Activated CD4-positive, alpha-beta T cell treated with anti-CD3 and anti-CD28 coated beads, Interleukin-2, Interleukin-6, amounts not matched to agents 100 ng/mL and 50 ng/mL, durations not matched to agents 16 hours and 8 hours (primary cell): ENCODE measurements at places on chromosomes 1 and 21.

- DNase-seq: no peak
Observed at GRCh38 chr1:6489383-6489765, 2.1 kb downstream of the PLEKHG5 start.

GRCh38 chr1:210262167-210262896 is 29.7 kb downstream of the SERTAD4 start:
- DNase-seq: no peak

- DNase-seq: no peak
Observed at GRCh38 chr1:18646091-18646785, 15.6 kb downstream of the PAX7 start.

DNA sequence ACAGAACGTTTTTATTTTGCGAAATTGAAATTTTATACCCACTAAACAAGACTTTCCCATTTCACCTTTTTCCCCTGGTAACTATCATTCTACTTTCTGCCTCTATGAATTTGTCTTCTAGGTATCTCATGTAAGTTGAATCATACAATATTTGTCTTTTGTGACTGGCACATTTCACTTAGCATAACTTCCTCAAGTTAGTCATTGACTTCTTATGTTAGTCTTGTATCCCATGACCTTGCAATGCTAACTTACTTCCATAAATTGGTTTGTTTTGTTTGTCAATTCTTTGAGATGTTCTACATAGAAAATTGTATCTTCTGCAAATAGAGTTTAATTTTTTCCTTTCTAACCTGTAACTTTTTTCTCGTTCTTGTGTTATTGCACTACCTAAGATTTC is 26.9 kb downstream of the SH3BP5L start:
- DNase-seq: no peak

DNA sequence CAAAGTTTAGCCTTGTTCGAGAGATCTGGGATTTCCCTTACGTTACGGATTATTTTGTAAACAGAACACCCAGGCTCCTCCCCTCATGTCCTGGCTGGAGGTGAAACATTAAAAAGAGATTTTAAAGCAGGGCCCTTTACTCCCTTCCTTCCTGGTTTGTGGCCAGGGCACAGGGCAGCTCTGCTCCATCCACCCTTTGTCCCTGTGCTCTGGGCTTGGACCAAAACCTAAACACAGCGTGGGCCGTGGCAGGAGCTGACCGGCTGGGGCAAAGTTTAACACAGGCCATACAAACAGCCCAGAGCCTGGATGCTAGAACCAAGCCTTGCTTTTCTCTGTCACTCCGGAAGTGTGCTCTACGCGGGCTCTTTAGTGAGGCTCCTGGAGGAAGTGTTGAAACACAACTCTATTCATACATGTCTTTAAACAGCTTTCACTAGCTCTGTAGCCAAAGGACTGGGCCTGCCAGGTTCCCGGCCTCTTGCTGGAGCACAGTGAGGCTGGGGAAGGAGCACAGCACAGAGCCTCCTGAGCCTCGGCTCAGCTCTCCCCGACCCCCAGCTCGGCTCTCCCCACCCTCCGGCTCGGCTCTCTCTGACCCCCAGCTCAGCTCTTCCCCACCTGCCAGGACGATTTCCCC is 84.7 kb downstream of the PDE9A start:
- DNase-seq: peak; percentile 53

DNA sequence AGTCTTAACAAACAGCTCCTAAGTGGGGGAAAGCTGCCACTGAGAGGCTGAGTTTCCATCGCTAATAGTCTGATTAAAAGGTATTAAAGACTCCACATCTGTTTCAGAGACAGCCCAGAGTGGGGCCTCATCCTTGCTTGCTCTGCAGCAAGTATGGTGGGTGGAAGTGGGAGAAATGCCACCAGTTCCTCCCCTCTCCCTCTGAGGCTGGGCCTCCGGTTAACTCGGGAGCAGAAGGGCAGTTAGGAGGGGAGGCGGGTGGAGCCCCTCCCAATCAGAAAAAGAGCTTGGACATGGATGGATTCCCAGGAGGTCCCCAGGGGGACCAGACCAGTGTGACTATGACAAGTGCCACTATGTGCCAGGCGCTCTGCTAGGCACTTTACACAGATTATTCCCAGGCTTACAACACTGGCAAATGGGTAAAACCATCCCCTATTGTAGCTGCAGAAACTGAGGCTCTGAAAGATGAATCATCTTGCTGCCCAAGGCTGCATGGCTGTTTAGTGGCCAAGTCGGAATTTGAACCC is 11.4 kb upstream of the ASCL5 start:
- DNase-seq: no peak

DNA sequence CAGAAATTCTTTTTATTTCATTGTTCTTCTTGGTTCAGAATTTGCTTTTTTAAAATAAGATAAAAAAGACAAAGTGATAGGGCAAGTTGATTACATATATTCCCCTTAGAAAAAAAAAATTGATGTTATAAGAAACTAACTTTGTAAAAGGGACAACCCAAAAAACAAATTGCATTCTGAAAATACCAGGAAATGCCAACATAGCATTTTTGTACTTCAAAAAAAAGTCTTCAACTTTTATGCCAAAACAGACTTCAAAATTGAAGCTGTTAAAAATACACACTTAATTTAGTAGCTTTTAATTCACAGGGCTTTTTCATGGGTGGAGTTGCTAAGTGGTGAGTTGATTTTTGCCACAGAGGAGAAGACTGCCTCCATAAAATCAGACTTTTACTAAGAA is 70.9 kb downstream of the ODF2L start:
- no peak for DNase-seq

DNA sequence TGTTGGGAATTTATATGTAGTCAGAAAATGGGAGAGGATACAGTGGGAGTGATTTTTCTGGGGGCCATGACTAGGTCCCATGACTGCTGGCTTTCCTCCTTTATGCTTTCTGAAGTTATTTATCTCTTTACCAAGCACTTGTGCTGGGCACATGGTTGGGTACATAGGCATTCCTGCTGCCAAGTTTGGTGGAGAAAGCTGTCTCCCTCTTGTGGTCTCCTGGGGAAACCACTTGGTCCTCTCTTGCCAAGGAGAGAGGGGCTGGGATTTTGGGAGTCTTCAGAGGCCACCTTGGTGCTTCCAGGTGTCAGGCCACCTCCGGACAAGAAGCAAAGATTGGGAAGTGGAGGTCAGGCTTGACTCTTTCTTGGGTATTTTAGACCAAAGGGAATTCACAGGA is 120.2 kb upstream of the KCNE2 start:
- peak; percentile 14 for DNase-seq

DNA sequence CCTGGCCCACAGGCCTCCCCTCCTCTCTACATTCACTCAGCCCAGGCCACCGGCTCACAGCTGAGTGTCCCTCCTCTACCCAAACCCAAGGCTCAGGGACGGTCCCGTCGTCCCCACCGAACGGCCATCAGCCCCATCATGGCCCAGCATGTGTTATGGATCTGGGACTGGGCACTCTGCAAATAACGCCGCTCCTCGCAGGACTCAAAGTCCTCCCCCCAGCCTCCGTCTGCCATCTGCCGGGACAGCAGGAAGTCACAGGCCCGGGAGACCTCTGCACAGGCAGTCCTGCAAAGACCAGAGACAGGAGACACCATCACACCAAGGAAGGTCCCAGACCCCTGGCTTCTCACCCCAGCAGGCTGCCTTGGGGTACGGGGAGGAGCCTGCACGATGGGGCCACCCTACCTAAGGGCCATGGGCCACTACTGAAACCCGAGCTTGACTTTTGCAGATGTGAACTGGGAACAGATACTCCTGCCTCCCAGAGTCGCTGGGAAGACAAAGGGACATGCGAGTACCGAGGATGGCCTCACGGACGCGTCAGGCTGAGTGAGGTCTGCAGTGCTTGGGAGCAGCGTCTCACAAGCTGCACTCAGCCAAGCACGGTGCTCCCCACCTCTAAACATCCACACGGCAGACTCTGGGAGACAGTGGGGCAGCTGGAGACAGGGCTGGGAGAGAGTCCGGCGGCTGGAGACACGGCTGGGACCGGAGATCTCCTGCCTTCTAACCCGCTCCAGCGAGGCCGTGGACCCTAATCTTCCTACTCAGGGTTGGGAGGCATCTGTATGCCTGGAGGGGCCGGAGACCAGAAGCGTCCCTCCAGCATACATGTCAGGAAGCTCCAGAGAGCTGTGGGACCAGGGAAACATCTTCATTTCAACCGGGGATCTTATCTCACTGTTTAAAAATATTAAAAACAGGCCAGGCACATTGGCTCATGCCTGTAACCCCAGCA is 10.4 kb upstream of the SPATC1L start:
- DNase-seq: no peak

GRCh38 chr1:54453022-54453421 is 46.8 kb upstream of the SSBP3 start:
- no peak for DNase-seq

DNA sequence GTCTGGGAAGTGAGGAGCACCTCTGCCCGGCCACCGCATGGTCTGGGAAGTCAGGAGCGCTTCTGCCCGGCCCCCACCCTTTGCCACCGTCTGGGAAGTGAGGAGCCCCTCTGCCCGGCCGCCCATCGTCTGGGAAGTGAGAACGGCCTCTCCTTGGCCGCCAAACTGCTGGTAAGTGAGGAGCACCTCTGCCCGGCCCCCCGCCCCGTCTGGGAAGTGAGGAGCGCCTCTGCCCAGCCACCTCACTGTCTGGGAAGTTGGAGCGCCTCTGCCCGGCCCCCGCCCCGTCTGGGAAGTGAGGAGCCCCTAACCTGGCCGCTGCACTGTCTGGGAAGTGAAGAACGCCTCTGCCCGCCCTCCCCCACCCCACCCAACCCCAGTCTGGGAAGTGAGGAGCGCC is 22.6 kb downstream of the KCNH1 start:
- DNase-seq: no peak

DNA sequence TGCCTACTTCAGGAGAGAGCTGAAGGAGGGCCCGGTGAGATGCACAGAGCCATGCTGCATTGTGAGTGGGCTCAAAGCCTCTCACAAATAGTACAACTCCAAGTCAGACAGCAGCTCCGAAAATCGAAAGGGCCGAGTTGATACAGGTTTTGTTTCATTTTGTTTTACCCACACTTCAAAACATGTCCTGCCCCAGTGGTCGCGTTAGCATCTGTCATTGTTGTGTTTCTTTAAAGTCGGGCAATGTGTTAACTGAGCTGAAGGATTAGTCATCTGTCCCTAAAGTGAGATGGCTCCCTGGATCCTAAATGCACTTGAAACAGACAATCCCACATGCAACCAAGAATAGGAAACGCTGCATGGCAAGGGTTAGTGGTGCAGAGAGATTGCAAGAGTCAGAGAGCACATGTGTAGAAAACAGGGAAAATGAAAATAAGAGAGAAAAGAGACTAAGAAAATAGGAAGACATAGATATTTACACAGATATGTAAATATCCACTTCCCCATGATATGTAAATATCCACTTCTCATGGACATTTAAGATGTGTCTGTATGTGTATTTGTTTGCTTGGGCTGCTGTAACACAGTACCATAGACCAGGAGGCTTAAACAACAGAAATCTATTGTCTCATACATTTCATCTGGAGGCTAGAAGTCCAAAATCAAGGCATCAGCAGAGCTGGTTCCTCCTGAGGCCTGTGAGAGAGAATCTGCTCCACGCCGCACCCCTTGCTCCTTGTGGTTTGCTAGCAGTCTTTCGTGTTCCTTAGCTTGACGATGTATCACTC is 131.4 kb upstream of the RAB4A start:
- peak; percentile 37 for DNase-seq

- DNase-seq: peak; percentile 99
Observed at GRCh38 chr1:156740741-156741480, at the start of gene MRPL24. Gene MRPL24 (minus strand): TSS chr1:156741088. CDS start chr1:156738704, 2,384 bp downstream.

DNA sequence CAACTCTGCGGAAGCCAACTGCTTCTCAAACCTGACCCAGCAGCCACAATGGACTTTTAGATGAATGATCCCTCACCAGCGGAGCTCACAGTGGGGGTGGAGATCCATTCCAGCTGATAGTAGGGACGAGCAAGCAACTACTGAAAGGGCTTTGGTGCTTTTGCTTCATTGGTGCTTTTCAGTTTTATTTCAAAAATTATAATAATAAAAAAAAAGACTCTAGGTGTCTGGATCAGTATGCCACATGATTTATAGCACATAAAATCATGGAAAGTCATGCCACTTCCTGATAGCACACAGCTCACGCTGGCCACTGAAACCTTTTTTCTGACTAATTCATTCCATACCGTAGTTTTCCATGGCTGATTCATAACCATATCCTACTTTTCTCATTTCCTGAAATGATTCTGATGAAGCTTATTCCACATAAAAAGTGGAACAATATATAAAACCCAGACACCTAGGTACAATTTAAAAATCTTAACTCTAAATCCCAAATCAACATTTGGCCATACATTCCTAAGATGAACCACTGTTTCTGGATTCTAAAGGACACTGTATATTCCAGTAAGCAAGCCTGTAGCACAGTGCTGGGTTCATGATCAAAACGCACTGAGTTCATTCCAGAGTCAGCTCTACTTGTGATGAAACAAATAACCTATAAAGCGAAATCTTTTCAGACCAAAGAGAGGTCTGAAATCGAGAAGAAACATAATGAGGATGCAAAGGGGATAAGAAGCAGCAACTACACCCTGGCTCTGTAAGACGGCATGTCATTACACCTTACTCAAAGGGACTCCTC is 41.3 kb upstream of the KCNE1 start:
- no peak for DNase-seq

- no peak for DNase-seq
Observed at GRCh38 chr21:41779659-41780058, 12.8 kb upstream of the RIPK4 start.

GRCh38 chr1:34618381-34618780 is 136.5 kb upstream of the GJB5 start:
- DNase-seq: no peak

- no peak for DNase-seq
Observed at GRCh38 chr1:207503950-207504349, 8.0 kb downstream of the CR1 start.

DNA sequence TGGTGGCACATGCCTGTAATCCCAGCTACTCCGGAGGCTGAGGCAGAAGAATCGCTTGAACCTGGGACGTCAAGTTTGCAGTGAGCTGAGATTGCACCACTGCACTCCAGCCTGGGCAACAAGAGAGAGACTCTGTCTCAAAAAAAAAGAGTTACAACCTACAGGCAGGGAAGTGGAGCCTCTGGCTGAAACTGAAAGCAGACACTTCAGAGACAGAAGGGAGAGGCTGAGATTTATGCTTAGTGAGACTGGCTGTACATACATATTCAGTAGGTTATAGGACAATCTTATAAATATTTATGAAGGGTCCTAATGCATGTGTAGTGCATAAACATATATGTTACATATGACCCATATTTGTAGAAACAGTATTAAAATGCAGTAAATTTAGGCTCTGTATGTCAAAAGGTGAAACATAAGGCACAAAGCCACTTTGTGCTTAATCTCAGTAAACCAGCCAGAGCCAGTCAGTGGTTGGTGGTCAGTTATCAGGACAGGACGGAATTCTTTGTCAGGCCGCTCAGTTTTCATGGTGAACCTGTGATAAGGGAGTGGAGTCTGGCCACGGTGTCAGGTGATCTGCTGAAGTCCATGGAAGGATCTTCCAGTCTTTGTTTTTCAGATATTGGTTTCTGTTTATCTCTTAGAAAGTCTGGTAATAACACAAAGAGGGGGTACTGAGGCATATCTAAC is 13.7 kb downstream of the RHEX start:
- peak; percentile 41 for DNase-seq

GRCh38 chr1:161962091-161962887 is 61.4 kb downstream of the OLFML2B start:
- DNase-seq: peak; percentile 74

- no peak for DNase-seq
Observed at GRCh38 chr1:24069817-24070216, 42.1 kb downstream of the MYOM3 start.
